Hematopoietic multipotent progenitor cell treated with erythropoietin and hydrocortisone succinate and interleukin-3 and kit ligand, for 4 days (in vitro differentiated cells): ENCODE measurements at places on chromosomes 11 and 22.

GRCh38 chr11:17328871-17329494, 22.6 kb upstream of the NCR3LG1 start:
- DNase-seq = peak; percentile 22

DNA sequence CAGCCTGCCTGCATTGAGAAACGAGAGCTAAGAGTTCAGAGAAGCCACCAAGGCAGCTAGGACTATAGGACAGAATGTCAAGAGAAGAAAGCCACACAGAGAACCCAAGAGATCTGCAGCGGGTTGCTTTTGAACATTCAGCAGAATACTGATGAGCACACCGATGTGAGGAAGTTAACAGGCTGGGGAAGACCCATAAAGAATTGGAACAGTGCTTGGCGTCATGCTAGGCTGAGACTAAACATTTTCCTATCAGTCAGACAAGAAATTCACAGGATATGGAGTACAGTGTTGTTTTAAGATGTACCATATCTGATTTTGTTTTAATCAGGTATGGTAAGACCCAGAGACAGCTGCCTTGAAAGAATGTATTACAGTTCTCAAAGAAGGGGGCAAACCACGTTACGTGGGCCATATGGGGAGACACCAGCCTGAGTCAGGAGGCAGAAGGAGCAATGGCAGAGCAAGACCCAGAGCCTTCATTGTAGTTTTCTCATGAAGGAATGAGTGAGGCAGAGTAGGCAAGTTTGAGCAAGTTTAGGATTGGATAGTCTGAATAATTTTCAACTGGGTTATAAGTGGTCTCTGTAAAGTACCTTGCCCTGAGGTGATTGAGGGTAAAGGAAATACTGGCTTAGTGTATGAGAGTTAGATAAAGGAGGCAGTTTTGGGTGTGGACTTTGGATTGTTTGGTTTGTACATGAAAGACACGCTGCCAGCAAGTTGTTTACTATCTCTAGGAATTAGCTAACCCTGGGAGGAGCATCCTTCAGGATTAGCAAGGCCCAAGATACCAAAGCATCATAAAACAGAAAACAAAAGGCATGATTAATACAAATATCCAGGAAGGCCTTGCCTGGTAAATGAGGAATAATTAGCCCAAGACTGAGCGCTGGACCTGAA, 14.3 kb downstream of the LRRC75B start:
- DNase-seq = no peak

DNA sequence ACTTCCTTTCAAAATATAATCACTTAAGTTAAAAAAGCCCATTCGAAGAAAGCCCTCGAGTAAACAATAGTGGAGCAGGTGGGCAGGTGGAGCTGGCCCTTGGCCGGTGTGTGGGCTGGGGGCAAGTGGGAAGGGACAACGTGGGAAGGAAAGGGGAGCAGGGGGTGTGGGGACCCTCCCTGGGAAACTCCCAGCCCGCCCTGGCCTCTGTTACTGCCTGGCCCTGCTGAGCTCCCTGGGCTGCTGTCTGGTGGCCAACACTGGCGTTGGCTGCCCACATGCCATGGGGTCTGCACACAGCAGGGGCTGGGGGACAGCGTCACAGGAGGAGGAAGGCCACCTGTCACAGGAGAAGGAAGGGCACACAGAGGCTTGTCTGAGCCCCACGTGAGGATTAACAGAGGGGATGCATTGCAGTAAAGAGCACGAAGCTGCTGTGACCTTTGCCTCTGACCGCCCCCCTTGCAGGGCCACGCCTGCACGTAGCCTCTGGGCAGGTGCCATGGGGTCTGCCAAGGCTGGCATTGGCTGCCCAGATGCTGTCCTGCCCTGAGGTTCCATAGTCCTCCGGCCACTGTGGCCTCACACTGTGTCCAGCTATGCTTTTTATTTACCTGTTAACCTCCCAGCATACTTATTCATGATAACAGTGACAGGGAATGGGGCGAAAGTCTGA, 36.2 kb upstream of the CCDC188 start:
- DNase-seq = no peak

DNA sequence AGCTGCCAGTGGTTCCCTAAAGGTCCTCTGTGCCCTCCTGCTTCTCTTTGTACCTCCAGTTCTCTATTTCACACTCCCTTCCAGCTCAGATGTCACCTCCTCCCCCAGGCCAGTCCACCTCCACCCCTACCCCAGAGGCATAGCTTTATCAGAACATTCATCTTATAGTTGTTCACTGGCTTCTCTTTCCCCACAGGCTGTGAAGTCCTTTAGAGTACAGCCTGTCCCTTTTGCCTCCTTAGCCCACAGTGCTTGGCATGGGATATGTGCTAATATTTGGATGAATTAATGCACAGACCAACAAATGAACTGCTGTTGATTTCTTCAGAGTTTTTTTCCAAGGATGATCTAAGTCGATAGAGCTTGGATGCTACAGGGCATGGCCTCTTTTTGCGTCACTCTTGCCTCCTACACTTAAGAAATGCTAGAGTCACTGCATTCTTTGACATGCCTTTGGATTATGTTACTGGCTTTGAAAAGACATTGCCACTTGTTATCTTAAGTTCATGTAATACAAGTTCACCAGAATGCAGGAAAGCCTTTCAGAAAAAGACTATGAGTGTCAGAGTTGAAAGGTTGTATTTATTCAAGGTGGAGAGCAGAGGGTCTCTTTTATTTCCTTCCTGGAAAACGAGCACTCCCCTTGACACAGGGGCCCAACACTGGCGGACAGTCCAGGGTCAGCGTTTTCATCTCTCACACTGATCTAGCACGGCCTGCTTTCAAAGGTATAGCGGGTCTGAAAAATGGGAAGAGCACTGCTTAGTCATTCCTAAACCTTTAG, 75.7 kb downstream of the PISD start:
- DNase-seq = peak; percentile 42

- peak; percentile 96 for DNase-seq
These were observed at the start of gene GATD1 for GRCh38 chr11:777288-778255. Gene GATD1, minus strand, starts transcription at chr11:777487. Its CDS starts 25 bp downstream, at chr11:777462.

GRCh38 chr22:28582806-28583205, 96.8 kb downstream of the TTC28 start:
- DNase-seq = no peak

GRCh38 chr11:70667767-70668166, 269.4 kb downstream of the CTTN start:
- DNase-seq = no peak

- no peak for DNase-seq
These were observed 74.7 kb downstream of the NARS2 start for GRCh38 chr11:78499971-78500370.

DNA sequence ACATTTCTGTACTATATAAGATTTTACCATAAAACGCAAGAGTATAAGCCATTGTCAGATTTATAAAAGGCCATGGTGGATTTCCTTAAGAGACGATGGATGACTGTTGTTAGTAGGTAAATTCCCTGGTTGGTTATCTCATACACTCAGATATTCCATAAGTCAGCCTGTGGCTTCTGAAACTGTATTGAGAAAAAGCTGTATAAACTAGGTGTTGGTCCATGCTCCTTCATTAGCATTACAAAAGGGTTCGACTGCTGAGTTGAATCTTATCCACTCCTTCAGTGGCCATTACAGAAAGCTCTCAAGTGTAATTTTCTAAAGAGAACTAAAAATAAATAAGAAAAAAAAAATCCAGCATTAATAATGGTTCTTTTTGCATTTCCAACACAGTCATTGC, 5.3 kb downstream of the GRAP2 start:
- DNase-seq = no peak

GRCh38 chr11:17750801-17751165, 16.2 kb downstream of the KCNC1 start:
- no peak for DNase-seq

- DNase-seq = no peak
These were observed 22.9 kb downstream of the FLI1 start for GRCh38 chr11:128716661-128717210.

GRCh38 chr11:63958008-63958407, 16.4 kb upstream of the COX8A start:
- DNase-seq = peak; percentile 68

GRCh38 chr11:8213376-8213775, 44.6 kb upstream of the RIC3 start:
- DNase-seq = no peak

DNA sequence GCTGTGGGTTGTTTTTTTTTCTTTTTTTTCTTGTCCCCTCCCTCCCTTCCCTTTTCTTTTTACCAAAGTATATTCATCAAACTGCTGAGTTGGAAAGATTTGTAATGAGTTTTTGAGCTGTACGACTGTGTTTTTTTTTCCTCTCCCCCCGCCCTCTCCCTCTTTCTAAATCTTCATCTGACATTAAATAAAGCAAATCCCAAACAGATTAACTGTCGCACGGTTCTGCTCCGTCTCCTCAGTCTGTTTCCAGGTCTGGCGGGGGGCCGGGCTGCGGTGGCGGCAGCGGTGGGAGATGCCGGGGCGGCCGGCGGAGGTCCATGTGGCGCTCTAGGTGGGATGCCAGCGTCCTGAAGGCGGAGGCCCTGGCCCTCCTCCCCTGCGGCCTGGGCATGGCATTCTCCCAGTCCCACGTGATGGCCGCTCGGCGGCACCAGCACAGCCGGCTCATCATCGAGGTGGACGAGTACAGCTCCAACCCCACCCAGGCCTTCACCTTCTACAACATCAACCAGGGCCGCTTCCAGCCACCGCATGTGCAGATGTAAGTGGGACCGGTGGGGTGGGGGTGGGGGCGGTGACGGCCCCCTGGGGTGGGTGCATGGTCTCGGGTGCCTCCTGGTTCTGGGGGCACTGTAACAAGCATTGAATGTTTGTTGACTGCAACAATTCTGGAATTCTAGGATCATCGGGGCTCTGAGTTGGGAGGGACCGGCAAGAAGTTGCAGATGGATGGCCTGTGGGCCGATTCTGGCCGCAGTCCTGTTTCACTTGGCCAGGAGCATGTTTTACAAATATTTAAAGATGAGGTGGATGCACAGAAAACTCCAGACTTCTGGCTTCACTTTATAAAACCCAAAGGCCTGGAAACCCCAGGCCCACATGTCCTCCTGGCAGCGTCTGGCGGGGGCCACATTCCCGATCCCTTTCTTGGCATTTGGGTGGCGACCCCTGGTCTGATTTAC, 13.1 kb downstream of the MPPED1 start:
- DNase-seq = no peak

DNA sequence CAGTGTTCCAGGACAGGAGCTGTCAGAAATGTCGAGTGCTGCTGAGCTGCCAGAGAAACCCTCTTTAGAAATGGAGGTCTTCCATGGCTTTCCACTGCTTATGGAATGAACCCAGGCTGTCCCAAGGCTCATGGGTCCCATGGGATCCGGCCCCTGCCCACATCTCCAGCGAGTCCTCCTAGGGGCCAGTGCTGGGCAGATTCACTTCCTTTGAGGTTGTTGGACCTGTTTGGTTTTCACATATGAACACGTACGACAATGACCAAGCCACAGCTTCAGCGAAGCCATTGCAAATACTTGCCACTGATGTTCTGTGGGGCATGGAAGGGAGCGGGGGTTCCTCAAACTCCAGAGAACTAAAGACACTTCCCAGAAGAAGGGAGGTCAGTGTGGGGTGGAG, 483.3 kb downstream of the TBC1D22A start:
- DNase-seq = no peak

GRCh38 chr11:93081694-93082093, 112.2 kb downstream of the MTNR1B start:
- no peak for DNase-seq

- DNase-seq = no peak
These were observed 61.8 kb downstream of the SNX19 start for GRCh38 chr11:130854483-130854882.

GRCh38 chr11:75341612-75342011, 9.8 kb downstream of the ARRB1 start:
- no peak for DNase-seq

DNA sequence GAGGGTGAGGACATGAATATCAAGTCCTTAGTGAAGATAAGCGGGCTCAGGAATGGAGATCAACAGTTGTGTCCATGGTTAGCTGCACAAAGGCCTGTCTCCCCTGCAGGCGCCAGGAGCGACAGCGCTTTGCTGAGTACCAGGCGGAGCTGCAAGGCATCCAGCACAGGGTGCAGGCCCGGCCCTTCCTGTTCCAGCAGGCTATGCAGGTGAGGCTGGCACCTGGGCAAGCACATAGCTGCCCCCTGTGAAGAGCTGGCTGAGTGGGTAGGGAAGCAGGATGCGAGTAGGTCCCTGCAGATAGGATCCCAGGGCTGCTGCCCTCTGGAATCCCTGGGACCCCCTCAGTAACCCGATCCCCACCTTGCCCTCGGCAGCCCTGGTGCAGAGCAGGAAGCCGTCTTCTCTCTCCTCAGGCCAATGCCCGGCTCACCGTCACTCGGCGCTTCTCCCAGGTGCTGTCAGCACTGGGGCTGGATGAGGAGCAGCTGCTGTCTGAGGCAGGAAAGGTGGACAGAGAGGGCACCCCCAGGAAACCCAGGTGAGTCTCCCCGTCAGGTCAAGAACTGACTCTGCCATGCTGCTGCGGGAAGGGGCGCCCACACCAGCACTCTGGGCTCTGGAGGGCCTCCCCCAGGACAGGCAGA, 2.6 kb upstream of the SART1 start:
- DNase-seq = no peak

DNA sequence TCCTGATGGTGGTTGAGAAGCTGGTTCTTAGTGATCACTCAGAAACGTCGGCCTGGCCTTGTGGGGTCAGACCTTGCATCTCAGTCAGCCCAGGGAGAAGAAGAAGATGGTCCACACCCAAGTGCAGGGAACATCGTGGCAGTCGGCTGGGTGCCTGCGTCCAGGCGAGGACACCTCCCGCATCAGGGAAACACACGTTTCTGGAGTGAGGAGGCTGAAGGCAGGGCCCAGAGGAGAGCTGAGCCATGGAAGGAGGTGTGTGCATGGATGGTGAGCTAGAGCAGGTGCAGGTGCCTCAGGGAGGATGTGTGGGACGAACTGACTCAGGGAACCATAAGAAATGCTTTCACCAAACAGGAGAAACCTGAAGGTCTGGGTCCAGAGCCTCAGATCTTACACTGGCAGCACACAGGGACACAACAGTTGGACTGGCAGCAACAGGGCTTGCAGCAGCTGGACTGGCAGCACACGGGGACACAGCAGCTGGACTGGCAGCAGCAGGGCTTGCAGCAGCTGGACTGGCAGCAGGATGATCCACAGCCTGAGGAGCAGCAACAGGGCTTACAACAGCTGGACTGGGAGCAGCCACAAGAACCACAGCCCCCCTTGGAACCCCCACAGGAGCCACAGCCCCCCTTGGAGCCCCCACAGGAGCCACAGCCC, 632 bp downstream of the KRTAP5-2 start:
- DNase-seq = no peak

GRCh38 chr22:49186762-49187161, 640.9 kb downstream of the BRD1 start:
- no peak for DNase-seq

- no peak for DNase-seq
These were observed 247 bp upstream of the PLAAT5 start for GRCh38 chr11:63491240-63491587.

GRCh38 chr11:97048481-97048880, 658.7 kb downstream of the JRKL start:
- no peak for DNase-seq

GRCh38 chr11:128563942-128564641, 23.3 kb downstream of the ETS1 start:
- peak; percentile 30 for DNase-seq
